Muscle of arm (tissue), 14 donors: ENCODE measurements at places on chromosomes 7 and 10. TPM values are rescaled to one million over a fixed set of nuclear protein-coding genes. Genes with fewer than 3 reads are reported as not detected.

Gene GIMAP5
- 7.7 TPM for polyA plus RNA-seq

- no peak for DNase-seq
Observed at GRCh38 chr10:131290781-131291180, 20.7 kb downstream of the TCERG1L start.

Gene TBX20
- not detected for polyA plus RNA-seq

- no peak for DNase-seq
Observed at GRCh38 chr7:83149466-83149865, 13.2 kb downstream of the PCLO start.

- DNase-seq, result no peak
Observed at GRCh38 chr10:63071145-63071544, 62.0 kb upstream of the NRBF2 start.

Gene LLCFC1
- not detected for polyA plus RNA-seq

DNA sequence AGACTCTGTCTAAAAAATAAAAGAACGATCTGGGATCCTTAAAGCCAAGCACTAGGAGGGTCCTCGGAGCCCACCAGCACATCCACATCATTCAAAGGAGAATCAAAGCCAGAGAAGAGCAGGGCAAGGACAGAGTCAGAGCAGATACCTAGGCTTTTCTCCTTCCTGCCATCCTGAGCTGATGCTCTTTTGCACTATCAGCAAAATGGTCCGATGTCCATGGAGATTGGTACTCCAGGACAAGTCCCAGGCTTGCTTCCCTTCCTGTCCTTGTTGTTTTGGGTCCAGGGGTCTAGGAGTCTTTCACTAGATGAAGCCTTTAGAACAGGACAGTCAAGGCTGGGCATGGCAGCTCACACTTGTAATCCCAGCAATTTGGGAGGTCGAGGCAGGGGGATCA is 58.0 kb upstream of the ELN start:
- DNase-seq, result no peak

DNA sequence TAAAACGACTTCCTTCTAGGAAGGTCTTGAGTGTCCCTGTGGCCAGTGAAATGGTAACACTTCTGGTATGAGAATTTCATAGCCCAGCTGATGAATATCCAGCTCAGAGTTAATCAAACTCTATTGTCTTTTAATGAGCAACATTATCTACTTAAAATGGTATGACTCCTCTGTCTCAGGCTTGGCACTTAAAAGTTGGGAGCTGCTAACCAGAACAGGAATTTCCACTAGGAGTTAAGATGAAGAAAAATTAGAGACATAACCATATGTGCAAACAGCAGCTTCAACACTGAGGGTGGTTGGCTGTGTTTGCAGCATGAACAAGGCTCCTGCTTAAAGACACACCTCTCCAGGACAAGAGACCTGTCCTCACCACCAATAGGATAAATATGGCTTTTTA is 46.8 kb downstream of the CH25H start:
- no peak for DNase-seq

Gene PTF1A
- not detected for polyA plus RNA-seq

Gene SDK1
- 1.7 TPM for polyA plus RNA-seq

Gene MKI67
- polyA plus RNA-seq, result 47.6 TPM

GRCh38 chr7:13800694-13801448 is 188.6 kb downstream of the ETV1 start:
- DNase-seq, result peak; percentile 8

- DNase-seq, result no peak
Observed at GRCh38 chr10:109862041-109862440, 61.3 kb downstream of the XPNPEP1 start.
